ENCODE measurements at places on chromosomes 3 and 15.

- DNase-seq: no peak
Measured at GRCh38 chr15:33064878-33065277, 129.6 kb downstream of the FMN1 start.

DNA sequence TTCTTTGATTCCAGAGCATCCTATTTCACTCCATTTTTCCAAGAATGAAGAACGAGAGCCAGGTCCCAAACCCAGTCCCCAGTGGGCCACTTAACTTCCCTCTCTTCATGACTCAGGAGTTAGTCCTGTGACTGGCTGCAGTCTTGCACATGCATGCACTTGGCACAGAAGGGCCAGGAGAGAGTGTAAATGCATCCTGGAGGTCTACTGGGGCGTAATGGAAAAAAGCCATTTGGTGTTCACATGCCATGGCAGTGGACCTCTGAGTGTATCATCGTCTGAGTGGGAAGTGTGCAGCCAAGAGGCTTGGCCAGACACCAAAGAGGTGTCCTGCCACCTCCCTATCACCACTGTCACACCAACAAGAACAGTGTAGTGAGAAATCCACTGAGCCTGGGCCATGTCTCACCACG, 15.1 kb upstream of the RFTN1 start:
- no peak for DNase-seq

- no peak for DNase-seq
Measured at GRCh38 chr3:16377847-16378302, 112.9 kb downstream of the OXNAD1 start.

GRCh38 chr15:78691167-78691850, 50.3 kb upstream of the CHRNB4 start:
- no peak for DNase-seq

- no peak for DNase-seq
Measured at GRCh38 chr3:157132936-157133335, 27.0 kb downstream of the CCNL1 start.

DNA sequence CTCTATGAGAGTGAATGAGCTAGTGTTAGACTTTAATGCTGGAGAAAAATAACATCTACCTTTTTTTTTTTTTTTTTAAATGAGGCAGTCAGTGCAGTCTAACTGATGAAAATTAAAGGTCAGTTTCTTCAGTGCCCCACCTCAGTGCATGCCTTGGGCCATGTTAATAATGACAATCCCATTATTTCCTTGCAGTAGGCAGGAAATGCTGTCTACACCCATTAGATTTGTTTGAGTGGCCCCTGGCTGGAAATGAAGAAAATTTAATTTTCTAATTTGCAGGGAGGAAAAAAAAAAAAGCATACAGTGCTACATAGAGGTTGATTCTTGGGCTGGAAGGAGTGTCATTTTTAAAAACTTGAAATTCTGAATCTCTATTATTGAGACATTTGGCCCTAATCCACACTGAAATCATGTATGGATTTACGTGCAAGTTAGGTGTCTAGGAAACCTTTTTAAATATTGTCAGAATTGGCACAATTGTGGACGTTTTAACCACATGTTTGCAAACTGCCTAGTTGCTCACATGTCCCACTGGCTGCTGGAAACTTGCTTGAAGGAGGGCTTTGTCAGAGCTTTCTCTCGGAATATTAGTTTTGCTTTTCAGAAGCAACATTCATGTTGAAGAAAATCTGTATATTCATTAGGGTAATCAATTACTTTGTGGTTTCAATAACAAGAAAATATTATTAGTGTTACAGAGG, 18.4 kb downstream of the FNDC3B start:
- DNase-seq: no peak

DNA sequence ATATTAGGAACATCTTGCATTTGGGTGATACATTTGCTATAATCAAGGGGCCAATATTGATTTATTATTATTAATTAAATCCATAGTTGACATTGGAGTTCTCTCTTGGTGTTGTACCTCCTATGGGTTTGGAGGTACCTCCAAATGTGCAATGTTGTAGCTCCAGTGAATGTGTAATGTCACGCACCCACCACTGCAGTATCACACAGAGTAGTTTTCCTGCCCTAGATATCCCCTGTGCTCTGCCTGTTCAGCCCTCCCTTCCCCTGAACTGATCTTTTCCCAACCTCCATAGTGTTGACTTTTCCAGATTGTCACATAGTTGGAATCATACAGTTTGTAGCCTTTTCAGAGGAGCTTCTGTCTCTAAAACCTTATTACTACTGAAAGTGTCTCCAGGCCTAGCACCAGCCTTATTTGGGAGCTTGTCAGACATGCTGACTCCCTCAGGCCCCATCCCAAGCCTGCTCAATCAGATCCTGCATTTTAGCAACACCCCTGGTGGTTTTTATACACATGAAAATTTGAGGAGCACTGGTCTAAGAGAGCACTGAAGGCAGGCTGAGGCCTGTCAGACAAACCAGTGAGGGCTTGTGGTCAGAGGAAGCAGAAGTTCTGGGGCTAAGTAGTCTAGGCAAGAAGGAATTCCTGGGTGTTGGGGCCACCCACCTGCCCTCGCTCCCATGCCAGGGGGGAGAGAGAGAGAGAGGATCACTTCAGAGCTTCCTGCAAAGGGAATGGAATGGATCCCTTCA, 73.4 kb downstream of the SLC6A11 start:
- DNase-seq: no peak

DNA sequence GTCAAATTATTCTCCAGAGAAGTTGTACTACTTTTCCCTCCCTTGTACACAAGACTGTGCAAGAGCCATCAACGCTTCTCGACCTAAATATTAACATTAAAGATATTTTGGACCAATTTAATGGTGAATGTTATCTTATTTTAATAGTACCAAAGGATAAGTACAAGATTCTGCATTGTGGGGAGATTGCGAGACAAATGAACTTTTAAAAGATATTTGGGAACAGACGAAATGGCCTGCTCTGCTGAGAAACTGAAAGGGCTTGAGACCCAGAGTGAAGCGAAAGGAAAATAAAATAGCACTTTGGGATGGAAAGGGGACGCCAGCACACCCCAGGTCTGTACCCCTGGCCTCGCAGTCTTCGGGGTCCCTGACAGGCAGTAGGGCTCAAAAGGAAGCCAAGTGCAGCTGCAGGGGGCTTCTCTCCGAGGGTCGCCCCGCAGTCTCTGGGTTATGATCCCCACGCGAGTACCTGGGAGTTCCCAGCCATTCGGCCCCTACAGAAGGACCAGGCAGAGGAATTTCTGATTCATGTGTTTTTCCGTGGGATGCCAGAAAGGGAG, 97.6 kb upstream of the VGLL3 start:
- DNase-seq: no peak

DNA sequence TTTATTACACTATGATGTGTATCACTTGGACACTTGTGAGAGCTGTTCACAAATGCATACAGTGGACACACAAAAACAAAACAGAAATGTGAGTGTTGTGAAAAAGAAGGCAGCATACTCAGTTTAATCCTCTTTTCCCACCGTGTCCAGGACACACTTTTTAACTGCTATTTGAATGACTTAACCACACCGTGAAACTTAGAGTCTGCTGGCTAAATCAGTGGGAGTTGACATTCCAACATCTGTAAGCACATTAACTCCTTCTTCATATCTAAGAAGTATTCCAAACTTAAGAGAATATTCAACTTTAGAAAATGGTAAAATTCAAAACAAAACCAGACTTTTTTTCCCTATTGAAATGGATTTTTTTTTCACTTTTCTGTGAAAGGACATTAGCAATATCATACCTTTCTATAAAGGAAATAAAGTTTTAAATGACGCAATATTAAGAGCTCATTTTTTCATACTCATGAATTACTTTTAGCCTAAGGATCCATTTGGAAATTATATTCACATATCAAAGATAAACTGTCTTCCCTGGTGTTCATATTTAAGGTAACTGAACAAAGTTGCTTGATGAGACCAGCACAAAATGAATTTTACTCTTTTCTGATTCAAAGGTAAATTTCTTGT, 316.6 kb downstream of the RBMS3 start:
- DNase-seq: no peak

- no peak for DNase-seq
Measured at GRCh38 chr3:71492974-71493771, 90.4 kb downstream of the FOXP1 start.

DNA sequence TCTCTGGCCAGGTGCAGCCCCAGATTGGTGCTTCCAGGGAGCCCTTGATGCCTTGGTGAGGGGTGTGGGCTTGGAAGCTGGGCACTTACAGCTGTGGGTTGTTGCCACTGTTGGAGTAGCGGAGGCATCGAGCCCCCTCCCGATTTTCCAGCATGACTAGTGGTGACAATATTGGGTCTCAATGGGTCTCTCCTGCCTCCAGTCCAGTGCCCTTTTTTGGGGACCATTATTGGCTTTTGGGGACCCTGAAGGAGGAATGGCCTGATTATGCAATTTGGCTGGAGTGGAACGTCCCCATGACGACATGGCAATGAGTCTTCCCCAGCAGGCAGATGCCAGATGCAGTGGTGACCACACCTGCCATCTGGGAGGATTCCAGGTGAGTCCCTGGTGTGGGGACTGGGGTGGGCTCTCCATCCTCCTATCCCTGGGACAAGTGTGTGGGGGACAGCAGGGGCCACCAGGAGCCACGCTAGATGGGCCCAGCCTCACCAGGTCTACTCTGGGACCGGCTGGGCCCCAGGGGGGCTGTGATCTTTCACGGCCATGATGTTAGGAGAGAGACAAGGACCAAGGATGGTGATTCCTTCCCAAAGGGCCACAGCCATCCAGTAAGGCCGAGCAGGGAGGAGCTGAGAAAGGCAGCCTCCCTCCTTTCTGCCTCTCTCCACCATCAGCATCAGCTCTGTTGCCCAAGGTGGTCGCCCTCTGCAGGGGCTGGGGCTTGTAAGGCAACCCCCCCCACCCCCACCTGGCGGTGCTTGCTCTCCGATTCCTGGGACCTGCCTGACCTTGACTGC, 196.8 kb downstream of the GOLGA6L6 start:
- no peak for DNase-seq

DNA sequence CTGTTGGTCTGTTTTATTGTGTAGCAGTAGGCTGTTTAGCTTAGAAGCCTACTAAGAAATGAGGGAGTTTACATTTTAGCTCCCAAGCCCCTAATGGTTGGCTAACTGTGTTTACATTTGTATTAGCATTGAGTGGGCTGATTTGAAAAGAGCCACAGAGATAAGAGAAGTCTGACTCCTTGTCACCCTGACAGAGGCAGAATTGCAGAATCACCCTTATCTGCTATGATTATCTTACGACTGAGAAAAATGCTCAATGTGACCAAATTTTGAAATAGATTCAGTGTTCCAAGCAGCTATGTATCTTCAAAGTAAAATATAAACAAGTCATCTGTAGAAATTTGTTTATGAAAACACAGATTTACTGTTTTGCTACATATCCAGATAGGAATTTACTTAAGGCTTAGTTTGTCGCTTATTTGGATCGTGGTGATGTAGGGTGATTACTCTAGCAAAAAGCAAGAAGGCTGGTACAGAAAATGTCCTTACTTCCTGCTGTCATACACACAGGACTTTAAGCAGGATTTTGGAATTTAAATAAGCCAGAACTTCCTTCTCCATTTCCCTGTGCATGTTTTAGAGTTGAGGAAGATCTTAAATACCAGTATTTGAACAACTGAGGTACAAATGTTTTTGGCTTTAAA, 19.0 kb downstream of the SEMA6D start:
- no peak for DNase-seq

- DNase-seq: no peak
Measured at GRCh38 chr3:156252656-156253055, 132.3 kb downstream of the KCNAB1 start.

- no peak for DNase-seq
Measured at GRCh38 chr3:115891006-115891636, 267.8 kb downstream of the GAP43 start.

DNA sequence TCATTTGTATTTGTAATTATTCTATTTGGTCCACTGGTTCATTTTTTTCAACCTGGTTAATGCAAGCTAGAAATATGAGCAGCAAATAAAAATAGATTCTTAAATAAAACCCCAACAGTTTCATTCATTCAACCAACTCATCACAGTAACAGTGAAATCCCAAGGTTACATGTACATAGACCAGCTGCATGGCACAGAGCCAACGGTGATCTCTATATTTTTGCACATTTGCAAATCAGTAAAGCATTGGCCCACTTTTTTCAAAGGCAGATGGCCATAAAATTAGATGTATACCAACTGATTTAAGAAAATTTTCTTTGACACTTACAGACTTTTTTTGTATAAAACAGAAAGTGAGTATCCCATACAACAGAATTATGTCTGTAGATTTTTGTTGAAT, 49.3 kb downstream of the STRIT1 start:
- DNase-seq: no peak

DNA sequence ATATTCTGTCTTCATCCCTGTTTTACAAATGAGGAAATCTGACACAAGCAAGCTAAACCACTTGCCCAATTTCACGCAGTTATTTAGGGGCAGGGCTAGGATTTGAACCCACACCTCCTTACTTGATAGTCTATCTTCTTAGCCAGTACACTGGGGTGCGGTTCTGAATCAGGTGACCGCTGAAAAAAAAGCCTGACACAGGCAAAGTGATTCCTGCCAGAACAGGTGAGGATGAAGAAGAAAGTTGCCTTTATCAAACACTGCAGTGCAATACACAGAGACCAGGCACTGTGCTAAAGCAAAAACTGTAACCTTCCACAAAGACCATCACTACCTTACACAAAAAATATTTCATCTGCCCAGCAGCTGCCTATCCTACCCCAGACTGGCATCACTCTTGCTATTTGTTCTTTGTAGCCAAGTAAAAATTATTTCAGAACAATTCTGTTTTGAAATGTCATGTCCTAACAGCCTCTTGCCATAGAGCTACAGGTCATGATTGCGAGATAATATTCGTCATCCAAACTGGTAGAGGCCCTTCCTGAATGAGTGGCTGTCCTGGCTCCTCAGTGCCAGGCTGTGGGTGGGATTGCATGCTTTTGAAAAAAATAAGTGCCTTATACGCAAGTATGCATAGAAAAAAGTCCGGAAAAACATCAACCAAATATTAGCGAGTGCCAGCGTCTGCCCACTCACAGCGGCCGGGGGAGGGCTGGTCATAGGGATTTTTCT, 142.3 kb upstream of the TPM1 start:
- DNase-seq: no peak

DNA sequence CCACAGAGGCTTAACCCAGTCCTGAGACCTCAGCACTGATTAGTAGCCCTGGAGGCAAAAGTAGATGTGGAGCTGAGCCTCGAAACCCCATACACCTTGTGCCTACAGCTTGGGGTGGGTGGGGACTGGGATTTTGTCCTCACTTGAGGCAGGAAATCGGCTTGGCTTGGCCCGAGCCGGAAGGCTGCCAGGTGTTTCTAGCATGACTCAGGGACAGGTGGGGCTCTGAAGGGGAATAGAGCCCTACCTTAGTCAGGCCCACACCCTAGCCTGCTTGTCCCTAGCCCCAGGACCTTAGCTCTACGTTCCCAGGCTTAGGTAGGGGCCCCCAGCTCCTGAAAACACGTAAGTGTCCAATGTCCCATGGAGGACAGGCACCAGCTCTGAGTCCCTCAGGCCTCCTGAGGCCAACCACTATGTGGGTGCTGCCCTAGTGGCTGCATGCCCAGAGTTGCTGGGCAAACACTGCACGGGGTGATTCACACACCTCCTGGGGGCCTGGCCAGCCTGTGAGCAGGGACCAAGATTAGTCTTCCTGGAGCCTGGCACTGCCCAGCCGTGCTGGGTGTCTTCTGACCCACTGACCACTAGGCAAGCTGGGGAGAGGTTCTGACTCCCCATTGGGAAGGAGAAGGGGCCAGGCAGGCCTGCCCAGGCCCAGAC, 3.1 kb downstream of the MST1R start:
- DNase-seq: peak; percentile 66

Data from Panc1 (cell line).